ENCODE measurements at places on chromosomes 7 and 10.
A peak's percentile ranks its signal among the peaks of the same experiment; 100 is the strongest.

DNA sequence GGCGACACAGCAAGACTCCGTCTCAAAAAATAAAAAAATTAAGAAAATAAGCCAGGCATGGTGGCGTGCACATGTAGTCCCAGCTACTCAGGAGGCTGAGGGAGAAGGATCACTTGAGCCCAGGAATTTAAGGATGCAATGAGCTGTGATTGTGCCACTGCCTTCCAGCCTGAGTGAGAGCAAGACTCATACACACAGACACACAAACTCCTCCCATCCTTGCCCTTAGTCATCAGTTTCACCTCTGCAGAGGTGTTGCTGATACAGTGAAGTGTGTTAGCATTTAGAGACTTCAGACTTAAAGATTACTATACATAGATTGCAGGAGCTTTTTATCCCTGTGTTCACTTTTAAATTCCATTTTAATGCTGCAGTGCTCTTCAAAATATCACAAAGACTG, 5.5 kb upstream of the H2AZ2 start:
- DNase-seq, result no peak

DNA sequence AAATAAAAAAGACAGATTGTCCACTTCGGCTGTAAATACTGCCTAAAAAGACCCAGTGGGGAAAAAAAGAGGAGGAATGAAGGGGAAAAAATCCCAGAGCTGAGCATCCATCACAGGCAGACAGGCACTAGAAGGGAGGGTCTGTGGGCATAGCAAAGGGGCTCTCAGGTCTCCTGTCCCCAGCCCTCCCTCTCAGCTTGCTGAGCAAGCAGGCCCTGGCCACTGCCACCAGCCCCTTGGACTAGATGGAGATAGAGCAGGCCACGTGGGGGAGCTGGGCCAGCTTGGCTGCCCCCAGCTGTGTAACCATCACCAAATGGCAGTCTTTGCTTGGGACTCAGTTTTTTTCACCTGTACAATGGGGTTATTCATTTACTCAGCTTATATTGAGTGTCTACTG, 141.6 kb upstream of the UNC5B start:
- no peak for DNase-seq

GRCh38 chr10:69346776-69347175, 68.5 kb downstream of the HK1 start:
- DNase-seq, result no peak

DNA sequence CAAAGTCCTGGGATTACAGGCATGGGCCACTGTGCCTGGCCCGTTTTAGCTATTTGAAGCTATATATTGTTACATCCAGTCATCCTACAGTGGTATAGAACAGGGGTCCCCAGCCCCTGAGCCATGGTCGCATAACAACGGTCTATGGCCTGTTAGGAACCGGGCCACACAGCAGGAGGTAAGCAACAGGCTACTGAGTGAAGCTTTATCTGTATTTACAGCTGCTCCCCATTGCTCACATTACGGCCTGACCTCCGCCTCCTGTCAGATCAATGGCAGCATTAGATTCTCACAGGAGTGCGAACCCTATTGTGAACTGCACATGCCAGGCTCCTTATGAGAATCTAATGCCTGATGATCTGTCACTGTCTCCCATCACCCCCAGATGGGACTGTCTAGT, 26.3 kb upstream of the TSPAN33 start:
- DNase-seq, result no peak

DNA sequence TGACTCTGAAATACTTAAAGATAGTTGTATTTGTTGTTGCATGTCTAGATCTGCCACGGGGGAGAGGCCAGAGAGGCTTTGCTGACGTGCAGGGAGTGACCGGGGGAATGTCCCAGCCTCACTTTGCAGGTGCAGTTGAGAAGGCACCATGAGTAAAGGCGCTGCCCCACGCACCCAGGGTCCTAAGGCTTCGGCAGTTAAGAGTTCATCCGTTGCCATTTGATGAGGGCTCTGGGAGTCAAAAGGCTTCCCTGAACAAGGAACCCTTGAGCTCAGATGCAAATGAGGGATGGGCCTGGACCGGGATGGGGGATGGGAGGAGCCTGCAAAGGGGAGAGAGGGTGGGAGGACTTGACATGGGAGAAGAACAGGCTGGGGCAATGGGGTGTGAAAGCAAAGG, 20.4 kb downstream of the PPP2R2D start:
- no peak for DNase-seq

GRCh38 chr10:47325303-47326291, 3.3 kb downstream of the GDF2 start:
- DNase-seq, result no peak

DNA sequence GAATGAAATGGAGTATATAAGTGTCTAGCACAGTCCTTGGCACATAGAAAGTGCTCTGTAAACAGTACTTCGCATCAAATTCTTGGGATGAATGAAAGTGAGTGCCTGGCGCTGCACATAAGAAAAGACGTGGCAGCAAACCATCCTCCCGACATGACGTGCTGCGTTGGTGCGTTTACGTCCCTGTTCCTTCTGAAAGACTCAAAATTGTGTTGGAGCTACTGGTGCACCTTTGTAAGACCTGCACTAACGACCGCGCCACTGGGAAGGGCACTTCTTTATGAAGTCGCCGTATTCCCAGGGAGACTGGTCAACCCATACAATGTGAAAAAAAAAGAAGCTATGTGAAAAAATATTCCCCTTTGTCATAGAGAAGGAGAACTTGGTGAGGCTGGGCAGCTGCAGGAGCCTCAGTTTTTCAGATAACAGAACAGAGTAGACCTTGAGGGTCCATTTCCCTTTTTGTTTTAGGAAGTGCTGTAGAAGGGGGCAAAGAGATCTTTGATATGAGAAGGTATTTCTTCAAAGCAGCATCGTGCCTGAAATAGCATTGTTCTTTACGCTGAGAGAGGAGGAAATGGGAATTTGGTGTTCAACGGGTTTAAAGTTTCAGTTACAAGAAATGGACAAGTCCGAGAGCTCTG, 91.7 kb downstream of the PTPRE start:
- DNase-seq, result no peak

DNA sequence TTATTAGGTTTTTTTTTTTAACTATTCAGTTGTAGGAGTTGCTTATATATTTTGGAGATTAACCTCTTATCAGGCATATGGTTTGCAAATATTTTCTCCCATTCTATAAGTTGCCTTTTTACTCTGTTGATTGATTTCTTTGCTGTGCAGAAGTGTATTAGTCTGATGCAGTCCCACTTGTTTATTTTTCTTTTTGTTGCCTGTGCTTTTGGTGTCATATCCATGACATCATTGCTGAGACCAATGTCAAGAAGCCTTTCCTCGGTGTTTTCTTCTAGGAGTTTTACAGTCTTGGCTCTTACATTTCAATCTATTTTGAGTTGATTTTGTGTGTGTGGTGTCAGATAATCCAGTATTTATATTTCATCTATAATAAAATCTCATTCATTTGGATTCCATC, 155.4 kb downstream of the LRMDA start:
- no peak for DNase-seq

DNA sequence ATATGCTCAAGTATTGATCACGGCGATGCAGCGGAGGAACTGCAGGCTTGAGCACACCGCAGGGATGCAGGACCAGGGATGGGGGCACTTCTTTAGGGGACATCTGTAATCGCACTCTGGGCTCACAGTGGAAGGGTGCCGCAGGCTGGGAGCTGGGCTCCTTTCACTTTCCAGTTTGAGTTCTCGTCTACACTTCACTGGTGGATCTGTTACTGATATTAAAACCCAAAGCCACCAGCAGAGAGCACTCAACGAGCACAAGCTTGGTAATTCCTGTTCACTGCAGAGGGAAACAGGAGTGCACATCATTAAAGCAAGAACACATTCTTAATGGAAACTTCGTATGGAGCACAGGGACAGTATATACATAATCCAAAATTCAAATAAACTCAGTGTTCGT, 91.3 kb downstream of the PARD3 start:
- no peak for DNase-seq

DNA sequence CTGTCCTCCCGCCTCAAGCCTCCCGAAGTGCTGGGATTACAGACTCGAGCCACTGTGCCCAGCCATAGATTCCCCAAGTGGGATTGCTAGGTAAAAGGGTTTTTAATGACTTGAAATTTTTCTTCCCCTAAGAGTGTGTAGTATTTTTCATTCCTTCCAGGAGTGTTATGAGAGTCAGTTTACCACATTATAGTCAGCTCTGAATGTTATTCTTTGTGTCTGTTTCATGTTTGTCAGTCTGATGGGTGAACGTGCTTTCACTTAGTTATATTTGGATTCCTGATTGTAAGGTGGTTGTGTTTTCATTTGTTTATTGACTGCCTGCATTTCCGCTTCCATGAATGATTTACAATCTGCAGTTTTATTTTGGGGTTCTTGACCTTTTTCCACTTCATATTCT, 6.3 kb downstream of the ZNF212 start:
- no peak for DNase-seq

GRCh38 chr10:87562750-87563149, 58.1 kb downstream of the MINPP1 start:
- no peak for DNase-seq

DNA sequence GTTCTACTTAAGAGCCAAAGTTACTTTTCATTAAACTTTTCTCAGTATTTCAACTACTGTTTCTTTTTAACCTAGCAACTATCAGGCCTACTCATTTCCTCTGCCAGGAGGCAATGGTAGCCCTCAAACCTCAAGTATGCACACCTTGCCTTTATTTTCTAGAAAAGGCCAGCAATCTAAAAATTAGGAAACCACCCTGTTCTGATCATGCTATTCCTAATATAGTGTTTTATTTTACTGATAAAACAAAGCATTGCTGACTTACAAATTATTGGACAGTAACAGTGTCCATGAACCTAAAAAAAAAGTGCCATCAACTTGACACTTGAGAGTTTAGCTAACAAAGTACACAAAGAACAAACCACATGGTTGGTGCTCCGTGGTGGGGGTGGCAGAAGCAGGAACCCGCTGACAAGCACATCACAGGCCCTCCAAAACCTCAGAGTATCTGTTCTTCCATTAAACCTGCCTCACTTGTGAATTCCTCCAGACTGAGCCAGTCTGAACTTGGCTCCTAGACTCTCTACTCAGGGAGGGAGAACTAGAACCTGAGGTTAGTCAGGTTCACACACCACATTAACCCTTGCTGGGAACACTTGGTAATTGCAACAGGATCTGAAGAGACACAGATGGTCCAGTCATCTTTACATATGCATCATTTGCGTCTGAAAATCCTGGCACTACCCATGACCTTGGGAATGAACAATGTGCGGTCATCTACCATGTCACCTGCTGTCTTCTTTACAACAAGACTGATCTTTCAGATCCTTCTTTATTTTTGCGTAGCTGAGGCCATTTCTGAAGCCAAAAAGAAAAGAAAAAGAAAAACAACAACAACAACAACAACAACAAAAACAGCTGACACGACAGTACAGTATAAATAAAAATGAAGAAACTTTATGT, 31.9 kb downstream of the PIP4K2A start:
- DNase-seq, result peak; percentile 48

GRCh38 chr7:98254951-98255610, 3.0 kb upstream of the TECPR1 start:
- no peak for DNase-seq

GRCh38 chr10:70052462-70053217, at the start of gene MACROH2A2:
TSS of gene MACROH2A2 (plus strand) at chr10:70052846. CDS start at chr10:70075659, 22,813 bp downstream.
- DNase-seq, result no peak

- no peak for DNase-seq
These were observed 72.0 kb downstream of the DIP2C start for GRCh38 chr10:617471-617870.

DNA sequence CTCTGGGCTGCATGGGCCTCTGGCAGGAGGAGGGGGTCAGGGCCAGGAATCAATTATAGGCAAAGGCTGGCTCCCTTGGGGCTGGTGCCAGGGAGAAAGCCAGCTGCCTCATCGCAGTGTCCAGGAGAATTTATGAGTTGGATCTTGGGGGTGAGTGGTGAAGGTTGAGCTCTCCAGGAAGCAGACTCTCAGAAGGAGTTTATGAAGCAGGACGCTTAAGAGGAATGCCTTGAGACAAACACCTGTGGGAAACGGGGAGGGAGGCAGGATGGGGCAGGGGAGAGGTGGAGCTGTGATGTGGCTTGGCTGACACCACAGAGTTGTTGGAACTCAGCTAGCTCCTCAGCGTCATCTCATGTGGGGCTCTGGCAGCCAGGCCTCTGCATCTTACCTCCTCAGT, 428.5 kb downstream of the RPS24 start:
- no peak for DNase-seq

DNA sequence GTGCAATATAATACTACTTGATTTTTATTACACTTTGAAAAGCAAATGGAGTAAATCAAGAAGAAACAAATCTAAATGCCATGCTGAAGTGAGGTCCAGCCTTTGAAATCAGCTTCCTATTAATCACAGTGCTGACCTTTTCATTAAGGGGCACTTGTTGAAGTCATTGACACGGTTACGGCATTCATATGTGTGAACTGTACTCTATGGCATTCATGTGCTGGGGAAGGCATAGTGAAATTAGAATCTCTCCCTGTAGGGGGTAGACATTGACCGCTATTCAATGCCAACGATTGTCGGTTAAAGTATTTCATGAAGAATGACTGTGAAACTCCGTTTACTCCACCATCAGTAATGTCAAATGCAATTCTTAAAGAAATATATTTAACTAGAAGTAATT, 296.1 kb upstream of the SEMA3A start:
- DNase-seq, result no peak

All from activated CD8-positive, alpha-beta memory T cell treated with anti-CD3 and anti-CD28 coated beads for 1 hour (primary cell).